ENCODE measurements at places on chromosomes 7 and 10.

GRCh38 chr7:20223356-20223755, 6.2 kb upstream of the MACC1 start:
- no peak for DNase-seq

GRCh38 chr10:89604200-89604599, 40.8 kb downstream of the PANK1 start:
- DNase-seq: no peak

DNA sequence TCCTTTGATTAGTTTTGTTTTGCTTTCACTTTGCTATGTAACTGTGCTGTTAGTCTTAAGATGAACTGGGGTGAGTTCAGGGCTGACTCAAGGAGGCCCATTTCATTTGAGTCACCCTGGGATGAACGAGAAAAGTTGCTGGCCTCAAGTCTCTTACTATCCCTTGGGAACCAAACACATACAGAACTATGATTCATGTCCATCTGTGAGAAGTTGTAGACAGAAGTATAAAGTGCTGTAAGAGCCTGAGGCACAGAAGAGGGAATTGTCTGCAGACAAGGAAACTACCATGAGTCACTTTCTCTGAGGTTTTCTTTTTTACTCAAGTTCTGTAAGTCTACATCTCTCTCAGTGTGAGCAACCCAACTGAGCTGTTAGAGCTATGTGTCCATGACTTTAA, 179.8 kb upstream of the CSTF2T start:
- DNase-seq: no peak

GRCh38 chr10:95289003-95289920, 1.5 kb downstream of the PDLIM1 start:
- no peak for DNase-seq

- no peak for DNase-seq
Observed at GRCh38 chr7:86947929-86948328, 111.5 kb downstream of the ELAPOR2 start.

- no peak for DNase-seq
Observed at GRCh38 chr10:112345743-112346142, 28.2 kb upstream of the ACSL5 start.

DNA sequence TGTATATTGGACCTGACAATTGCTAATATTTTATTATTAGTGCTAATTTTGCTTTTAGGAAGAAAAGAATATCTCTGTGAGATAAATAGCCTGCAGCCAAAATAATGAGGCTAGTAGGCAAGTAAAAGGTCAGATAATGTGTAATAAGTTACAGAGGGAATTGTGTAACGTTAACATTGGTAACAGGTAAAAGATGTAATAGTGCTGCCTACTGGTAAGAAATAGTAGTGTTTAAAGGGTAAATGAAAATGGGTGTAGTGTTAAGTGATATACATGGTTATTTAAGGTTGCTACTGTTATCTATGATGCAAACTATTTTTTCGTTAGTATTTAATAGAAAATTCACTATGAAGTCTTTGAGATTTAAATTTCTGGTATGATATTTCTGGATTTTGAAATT, 9.2 kb upstream of the FOXP2 start:
- peak; percentile 64 for DNase-seq

DNA sequence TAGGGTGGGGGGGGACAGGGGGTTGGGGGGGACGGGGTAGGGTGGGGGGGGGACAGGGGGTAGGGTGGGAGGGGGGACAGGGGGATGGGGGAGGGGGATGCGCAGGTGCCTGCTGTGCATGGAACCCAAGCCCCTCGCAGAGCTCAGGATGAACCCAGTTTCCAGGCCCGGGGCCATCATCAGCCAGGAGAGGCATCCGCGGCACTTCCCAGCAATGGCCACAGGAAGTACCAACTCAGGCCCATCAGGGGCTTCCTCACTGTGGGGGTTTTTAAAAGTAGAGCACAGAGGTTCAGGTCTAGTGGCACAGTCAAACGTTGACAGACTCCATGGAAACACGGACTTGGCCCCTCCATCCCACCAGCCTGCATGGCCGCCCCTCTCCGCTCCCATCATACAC, 172.7 kb downstream of the DIP2C start:
- DNase-seq: no peak

DNA sequence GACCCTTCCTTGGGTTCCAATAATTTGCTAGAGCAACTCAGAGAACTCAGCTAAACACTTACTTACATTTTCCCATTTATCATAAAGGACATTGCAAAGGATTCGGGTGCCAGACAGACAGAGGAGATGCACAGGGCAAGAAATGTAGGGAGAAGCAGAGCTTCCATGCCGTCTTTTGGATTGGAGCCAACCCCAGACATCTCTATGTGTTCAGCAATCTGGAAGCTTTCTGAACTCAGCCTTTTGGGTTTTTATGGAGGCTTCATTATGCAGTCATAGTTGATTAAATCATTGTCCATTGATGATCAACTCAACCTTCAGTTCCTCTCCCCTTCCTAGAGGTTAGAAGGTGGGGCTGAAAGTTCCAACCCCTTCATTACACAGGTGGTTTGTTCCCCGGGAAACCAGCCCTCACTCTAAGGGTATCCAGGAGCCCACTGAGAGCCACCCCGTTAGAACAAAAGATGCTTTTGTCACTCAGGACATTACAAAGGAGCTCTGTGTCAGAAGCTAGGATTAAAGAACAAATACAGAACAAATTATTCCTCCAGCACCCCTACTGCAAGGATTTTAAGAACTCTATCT, 211.9 kb upstream of the VSTM2A start:
- no peak for DNase-seq

DNA sequence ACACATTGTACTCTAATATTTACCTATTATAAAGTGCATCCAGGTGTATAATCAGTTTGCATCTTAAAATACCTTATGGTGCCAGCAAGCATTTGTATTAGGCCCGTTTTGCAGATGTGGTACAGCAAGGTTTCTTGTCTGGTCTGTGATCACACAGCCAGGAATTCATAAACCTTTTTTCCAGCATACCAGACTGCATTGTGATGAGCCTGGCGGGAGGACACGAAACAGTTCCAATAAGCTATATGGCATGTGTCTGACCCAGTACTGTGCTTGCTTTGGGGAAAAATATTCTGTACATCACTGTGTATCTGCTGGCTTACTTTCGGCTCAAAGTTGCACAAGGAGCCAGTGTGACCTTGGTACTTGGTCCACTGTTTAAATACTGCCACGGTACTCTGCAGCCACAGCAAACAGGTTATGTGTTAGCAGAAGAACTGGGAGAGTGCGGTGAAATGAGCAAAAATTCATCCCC, 36.3 kb downstream of the CHN2 start:
- no peak for DNase-seq

DNA sequence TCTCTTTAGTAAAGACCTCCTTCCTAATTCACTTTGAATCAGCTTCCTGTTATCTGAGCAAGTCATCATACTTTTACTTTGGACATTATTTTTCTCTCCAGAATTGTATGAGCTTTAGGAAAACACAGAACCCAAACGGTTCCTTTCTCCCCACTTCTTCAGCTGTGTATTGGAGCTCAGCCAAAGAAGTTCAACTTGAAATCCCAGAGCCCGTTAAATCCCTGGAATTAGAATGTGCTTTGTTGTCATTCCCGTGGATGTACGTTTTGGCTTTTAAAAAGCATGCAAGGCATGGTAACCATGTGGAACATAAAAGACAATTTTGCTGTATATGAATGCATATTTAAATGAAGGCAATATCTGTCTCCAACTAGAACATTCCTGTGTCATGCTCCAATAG, 46.6 kb downstream of the AGMO start:
- no peak for DNase-seq

DNA sequence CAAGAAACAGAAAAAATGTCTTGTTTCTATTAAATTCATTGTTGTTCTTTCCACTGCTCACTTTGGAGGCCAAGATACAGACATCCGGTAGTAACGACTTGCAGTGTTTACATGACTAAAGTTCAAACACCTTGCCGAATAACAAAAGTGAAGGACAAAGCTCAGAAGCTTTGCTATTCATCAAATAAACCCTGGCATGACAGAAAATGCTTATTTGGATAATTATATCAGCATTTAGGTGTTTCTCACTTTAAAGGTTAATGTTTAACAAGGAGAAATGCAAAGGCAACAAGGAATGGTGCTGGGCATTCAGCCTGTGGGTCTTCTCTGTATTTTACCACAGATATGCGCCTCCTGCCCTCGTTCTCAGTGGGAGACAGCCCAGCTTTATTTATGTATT, 5.4 kb upstream of the PTF1A start:
- no peak for DNase-seq

GRCh38 chr7:128008744-128009143, 22.5 kb downstream of the LRRC4 start:
- DNase-seq: no peak

GRCh38 chr7:2003931-2004812, 228.6 kb downstream of the MAD1L1 start:
- DNase-seq: no peak

- peak; percentile 50 for DNase-seq
Observed at GRCh38 chr10:50740293-50740648, 535 bp downstream of the ASAH2B start.

GRCh38 chr7:158074896-158075632, 512.6 kb downstream of the PTPRN2 start:
- peak; percentile 93 for DNase-seq

- no peak for DNase-seq
Observed at GRCh38 chr10:1190791-1191490, 134.8 kb downstream of the WDR37 start.

DNA sequence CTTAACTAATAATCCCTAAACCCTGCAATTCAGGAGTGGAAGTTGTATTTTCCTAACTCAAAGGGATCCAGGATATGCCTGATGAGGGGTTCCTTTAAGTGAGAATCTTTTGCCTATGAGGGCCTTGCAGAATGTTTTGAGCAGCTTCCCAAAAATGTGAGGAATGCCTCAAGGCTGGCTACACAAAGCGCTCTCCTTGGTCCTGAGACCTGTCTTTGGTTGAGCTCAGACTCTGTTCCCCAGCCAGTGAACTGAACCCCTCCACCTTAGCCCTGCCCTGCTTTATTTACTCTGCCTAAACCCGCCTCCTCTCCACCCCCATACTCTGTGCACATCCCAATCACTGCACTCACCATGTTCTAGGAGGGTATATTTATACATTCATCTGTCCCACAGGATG, 108.6 kb downstream of the NRCAM start:
- DNase-seq: no peak
